HCT116 (cell line): ENCODE measurements at places on chromosomes 2 and 18. TPM values are rescaled to one million over a fixed set of nuclear protein-coding genes. Genes with fewer than 3 reads are reported as not detected.

The ASAP2 gene
- 16.5 TPM for total RNA-seq

GRCh38 chr18:65659912-65660311 is 90.9 kb upstream of the CDH7 start:
- H3K27me3 ChIP-seq: no peaks in the 10 kb centered on the region
- no peak overlapping the region for H3K4me3 ChIP-seq
- H3K4me1 ChIP-seq: no peaks in the 10 kb centered on the region

- no peak overlapping the region for H3K27ac ChIP-seq
- peak; percentile 41 for DNase-seq
- H3K36me3 ChIP-seq: no peaks in the 10 kb centered on the region
- H3K4me3 ChIP-seq: no peak overlapping the region
- no peaks in the 10 kb centered on the region; the same call in 1 of the 2 replicates for H3K4me1 ChIP-seq
- H3K27me3 ChIP-seq: no peaks in the 10 kb centered on the region
Observed at GRCh38 chr18:63979409-63979920, 9.6 kb downstream of the SERPINB8 start.

- H3K27ac ChIP-seq: no peak overlapping the region
- H3K36me3 ChIP-seq: no peaks in the 10 kb centered on the region
- no peaks in the 10 kb centered on the region for H3K4me1 ChIP-seq
- no peak for DNase-seq
- H3K4me3 ChIP-seq: no peak overlapping the region
Observed at GRCh38 chr2:108145557-108146326, 94.0 kb upstream of the SULT1C3 start.

- no peak overlapping the region for H3K27ac ChIP-seq
- peaks cover 38% of the 10 kb centered on the region for H3K4me1 ChIP-seq
- no peaks in the 10 kb centered on the region for H3K36me3 ChIP-seq
Observed at GRCh38 chr2:64404002-64404731, 49.8 kb upstream of the LGALSL start.
